NCI-H526 (cell line): ENCODE measurements at places on chromosomes 7 and 10.

DNA sequence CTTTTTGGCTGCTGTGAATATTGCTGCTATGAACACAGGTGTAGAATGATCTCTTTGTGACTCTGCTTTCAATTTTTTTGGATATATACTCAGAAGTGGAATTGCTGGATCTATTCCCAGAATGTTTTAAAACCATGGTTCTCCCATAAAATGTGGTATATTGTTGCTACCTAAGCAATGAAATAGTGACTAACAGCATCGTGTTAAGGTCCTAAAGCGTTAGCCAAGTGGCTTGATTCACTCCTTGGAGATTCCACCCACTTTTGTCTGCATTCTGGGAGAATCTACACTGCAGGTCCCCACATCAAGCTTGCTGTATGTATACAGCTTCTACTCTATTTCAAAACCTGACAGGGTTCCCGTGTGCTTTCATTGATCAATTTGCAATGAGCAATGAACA lies 105.6 kb downstream of the CDK6 start:
- no peak for DNase-seq

DNA sequence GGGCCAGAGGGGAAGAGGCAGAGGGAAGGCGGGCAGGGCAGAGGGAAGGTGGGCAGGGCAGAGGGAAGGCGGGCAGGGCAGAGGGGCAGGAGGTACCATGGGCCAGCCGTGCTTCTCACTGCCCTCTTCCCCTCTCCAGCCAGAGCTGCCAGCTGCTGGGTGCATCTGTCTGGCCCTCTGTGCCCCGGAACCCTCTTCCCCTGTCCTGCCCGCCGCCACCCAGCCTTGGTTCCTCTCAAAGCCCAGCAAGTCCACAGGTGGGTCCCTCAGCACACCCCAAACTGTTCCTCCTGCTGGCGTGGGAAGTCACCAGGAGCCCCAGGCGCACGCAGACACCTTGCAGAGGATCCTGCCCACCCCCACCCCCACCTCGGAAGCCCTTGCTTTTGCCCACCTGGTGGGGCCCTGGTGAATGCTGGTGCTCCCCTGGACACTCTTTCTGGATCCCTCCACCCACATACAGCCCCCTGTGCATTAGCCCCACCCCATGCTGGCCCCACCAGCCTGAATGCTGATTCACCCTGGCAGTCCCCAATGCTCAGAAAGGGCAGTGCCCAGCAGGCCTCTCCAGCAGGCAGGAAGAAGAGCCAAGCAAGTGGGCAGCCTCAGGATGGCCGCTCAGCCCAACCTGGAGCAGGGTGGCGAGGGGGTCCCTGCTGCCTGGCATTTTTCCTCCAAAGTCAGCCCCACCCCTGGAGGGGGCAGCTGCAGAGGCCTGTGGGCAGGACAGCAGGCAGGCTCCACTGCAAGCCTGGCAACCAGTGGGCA lies 1.9 kb upstream of the PWWP2B start:
- DNase-seq = no peak

DNA sequence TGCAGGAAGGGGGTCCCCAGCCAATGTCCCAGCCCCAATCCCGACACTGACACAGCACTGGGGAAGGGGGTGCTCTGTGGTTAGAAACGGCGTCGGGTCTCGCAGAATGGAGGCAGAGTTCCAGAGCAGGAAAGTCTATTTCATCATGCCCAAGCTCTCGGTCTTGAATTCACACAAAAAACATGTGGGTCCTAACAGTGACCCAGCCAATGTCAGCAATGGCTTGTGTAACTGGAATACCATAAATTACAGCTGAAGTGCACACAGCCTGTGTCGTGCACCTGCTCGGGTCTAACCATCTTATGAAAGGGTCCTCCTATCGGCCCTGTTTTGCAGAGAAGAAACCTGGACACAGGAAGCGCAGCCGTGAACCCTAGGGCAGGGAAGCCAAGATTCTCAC lies 324.1 kb downstream of the ADARB2 start:
- DNase-seq = no peak

DNA sequence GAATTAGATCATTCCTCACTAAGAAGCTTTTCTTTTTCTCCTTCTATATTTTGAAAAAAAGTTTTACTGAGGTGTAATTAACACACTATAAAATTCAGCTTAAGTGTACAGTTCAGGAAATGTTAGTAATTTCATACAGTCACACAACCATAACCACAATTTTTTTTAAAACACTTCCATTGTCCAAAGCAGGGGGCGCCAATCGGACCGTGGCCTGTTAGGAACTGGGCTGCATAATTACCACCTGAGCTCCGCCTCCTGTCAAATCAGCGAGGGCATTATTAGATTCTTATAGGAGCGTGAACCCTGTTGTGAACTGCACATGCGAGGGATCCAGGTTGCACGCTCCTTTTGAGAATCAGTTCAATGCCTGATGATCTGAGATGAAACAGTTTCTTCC lies 427.1 kb downstream of the TFEC start:
- no peak for DNase-seq

GRCh38 chr7:16359216-16359615 lies 62.1 kb downstream of the CRPPA start:
- no peak for DNase-seq

- no peak for DNase-seq
Observed at GRCh38 chr10:54284526-54285193, 516.4 kb downstream of the PCDH15 start.

DNA sequence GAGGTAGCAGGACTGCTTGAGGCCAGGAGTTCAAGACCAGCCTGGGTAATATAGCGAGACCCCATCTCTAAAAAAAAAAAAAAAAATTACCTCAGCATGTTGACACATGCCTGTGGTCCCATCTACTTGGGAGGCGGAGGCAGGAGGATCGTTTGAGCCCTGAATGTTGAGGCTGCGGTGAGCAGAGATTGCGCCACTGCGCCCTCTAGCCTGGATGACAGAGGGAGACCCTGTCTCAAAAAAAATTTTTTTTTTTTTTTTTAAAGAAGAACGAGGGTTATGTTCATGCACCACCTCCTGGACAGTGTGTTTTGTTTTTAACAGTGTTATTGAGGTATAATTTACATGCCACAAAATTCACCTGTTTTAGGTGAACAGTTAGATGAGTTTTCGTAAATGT lies 51.1 kb upstream of the SEPHS1 start:
- DNase-seq = no peak

DNA sequence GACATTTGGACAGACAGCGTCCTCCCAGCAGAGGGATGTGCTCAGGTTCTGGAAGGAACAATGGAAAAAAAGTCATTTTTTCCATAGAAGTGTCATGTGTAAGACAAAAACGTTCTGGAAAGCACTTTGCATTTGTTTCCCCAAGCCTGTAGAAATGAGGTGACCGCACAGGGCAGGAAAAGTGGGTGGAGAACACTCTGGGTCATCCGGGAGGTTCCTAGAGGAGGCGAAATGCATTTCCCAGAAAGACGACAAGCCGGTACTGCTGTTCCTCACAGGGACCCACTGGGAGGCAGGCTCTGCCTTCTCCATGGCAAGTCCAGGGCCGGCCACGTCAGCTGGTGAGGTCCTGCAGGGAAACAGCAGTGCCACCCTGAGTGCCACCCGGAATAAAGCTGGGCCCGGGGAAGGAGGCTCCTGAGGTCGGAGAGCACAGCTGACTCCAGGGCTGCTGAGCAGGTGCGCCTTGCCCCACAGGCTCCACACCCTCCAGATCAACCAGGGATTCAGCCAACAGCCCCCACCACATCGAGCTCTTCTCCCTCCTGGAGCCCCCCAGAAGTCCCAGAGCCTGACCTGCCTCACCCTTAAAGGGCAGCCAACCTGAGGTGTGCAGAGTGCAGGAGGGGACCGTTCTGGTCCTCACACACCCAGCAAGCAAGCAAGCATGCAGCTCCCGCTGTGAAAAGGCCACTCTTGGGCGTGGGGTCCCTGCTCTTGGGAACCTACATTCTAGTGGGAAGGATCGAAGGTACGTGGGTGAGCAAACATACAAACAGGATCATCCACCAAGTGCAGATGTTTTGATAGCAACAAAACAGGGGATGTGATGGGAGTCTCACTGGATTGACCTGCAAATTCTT lies 28.8 kb upstream of the INPP5A start:
- no peak for DNase-seq

GRCh38 chr10:121578965-121579364 lies 19.3 kb downstream of the FGFR2 start:
- no peak for DNase-seq

DNA sequence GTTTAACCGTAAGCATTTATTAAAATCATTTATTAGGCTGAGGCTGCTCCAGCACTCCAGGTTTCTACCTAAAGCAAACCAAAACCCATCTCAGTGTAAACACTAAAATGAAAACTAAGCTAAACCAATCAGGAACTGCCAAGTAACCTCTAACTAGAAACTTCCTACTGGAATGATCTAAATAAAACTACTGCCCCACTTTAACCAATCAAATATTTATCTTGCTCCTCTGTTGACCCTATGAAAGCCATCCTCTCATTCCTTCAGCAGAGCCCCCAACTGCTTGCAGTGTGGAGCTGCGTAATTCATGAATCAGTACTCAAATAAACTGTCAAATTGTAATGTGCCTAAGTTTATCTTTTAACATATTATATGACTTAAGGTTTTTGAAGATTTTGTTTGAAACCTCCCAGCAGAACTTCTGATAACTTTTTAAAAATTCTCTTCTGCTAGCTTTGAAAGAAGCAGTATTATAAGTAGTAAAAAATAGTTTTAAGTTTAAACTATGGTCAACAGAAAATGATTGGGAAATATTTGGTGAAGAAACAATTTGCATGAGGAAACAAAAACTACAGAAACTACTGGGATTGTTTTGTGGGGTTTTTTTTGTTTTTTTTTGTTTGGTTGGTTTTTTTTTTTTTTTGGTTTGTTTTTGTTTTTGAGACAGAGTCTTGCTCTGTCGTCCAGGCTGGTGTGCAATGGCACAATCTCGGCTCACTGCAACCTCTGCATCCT lies 47.4 kb downstream of the GPR37 start:
- no peak for DNase-seq

- no peak for DNase-seq
Observed at GRCh38 chr7:81232084-81232799, 313.4 kb upstream of the SEMA3C start.

- no peak for DNase-seq
Observed at GRCh38 chr7:51249187-51249945, 67.2 kb downstream of the COBL start.

- peak; percentile 59 for DNase-seq
Observed at GRCh38 chr7:130758429-130759056, 24.5 kb upstream of the KLF14 start.

DNA sequence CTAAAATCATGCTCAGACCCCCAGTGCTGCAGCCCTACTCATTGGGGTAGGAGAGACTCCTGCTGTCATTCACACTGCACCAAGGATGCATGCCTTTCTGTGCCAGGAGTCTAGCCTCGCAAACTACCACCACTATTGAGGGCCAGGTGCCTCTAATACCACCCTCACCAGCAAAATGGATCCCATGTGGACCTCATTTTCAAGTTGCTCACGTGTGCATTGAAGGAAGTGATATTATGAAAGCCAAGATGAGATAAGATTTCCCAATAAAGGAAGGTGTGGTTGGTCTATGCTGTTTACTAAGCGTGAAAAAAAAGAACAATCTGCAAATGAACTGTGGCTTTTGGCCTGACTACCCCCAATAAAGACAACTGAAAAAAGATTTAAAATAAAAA lies 7.2 kb upstream of the LAMTOR4 start:
- no peak for DNase-seq

DNA sequence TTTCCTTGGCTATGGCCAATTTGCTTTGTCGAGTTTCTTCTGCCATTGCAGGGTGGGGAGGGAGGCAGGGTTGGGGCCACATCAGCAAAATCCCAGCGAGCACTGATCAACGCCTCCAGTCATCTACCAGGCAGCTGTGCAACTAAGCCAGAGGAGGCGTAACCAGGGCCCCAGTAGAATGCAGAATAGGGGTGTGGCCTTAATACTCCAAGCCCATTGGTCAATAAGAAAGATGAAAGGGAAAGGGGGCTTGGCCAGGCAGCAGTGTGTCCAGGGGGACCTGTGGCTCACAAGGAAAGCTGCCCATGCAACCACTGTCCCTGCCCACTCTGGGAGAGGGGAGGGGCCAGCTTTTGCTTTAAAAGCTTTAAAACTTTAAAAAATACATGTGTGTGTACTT lies 21.5 kb upstream of the GGCT start:
- DNase-seq = no peak

GRCh38 chr10:82149674-82150073 lies 274.7 kb downstream of the NRG3 start:
- DNase-seq = no peak

GRCh38 chr10:106825576-106826364 lies 338.7 kb downstream of the SORCS1 start:
- DNase-seq = no peak

DNA sequence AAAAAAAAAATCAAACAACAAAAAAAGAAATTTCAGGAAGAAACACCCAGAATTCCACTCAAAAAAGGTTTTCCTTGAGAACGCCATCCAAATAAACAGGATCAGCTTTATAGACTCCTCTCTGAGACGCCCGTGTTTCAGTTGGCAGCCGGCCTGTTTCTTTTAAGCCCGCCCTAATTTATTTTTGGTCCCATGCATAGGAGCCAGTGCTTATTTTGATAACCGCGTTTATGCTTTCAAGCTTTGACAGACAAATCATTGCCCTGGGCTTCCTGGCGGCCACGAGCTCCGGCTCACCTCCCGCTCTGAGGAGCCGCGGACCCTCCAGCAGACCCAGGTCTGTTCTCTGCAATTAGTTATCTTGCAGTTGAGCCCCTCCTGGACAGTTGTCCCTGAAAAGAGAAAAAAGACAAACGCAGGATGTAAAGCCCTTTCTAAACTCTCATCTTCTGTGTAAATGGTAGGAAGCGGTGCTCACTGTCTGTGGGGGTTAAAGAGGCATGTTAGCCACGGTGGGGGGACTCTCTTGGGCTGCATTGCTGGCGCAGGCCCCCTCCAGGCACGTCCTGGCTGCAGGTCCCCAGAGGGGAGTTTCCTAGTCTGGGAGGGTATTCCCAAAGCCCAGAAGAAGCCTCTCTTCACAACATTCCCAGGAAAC lies 22.2 kb upstream of the UNCX start:
- DNase-seq = no peak

- DNase-seq = no peak
Observed at GRCh38 chr7:52830801-52831200, 204.6 kb upstream of the POM121L12 start.

- no peak for DNase-seq
Observed at GRCh38 chr7:92769394-92769699, 67.0 kb downstream of the CDK6 start.
